ENCODE measurements at places on chromosomes 4 and X.

GRCh38 chr4:176323511-176324160 is 3.9 kb downstream of the SPCS3 start:
- no peak for DNase-seq

DNA sequence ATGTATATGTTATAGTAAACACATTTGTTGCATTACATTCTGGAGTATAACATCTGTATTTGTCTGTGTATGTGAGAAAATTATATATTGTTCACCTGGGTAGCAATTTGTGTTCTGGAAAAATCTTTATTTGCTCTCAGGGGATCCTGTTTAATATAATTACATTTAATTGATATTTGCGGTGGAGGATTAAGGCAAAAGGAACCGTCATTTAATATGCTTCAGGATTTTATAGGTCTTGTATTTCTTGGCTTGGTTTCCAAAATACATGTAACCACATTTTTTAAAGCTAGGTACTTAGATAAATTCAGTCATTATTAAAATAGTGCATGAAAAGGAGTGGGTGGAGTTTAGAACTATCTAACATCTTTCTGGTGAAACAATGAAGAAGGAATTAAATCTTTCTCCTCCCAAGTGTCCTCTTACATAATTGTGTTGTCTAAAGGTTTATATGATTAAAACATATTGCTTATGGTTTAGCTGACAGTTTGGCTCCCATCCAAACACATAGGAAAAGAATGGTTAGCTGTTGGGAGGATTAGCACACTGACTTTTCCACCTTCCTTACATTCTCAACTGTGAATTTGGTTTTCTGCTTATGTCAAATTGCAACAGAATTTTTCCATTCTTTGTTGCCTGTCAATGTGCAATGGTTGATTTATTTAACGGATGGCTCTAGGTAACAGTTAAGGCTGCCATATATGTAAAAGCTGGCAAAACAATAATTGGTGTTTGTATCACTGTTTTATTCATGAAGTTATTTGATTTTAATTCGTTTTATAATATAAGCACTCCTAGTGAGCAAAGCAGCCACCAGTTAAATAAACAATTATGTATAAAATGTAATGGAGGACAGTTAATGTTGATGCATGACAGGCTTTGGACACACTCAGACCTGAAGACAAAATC is 250.8 kb upstream of the SFRP2 start:
- DNase-seq, result no peak

DNA sequence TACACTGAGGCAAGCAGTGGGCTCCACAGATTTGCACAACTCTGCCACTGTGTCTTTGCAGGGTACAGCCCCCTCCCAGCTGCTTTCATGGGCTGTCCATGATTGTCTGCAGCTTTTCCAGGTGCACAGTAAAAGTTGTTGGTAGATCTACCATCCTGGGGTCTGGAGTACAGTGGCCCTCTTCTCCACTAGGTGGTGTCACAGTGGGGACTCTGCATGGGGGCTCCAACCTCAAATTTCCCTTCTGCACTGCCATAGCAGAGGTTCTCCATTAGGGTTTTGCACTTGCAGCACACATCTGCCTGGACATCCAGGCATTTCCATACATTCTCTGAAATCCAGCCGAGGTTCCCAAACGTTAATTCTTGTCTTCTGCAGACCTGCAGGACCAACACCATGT is 1002.3 kb downstream of the FAM133A start:
- DNase-seq, result no peak

DNA sequence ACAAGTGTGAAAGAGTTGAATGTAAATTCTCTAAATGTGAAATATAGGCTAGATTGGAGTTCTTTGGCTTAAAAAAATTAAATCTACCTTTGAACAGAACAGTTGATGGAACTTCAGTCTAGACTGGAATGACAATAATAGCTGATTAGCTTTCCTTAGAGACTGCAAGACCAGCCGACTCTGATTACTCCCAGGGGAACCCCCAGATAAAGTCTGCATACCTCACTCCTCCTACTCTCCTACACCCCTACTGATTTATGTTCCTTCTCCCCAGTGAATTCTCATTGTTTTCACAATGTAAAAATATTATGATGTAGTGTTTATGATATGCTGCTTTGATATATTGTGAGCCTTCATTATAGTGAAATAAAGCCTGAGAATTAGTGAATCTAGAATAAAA is 241.3 kb downstream of the CFAP299 start:
- no peak for DNase-seq

DNA sequence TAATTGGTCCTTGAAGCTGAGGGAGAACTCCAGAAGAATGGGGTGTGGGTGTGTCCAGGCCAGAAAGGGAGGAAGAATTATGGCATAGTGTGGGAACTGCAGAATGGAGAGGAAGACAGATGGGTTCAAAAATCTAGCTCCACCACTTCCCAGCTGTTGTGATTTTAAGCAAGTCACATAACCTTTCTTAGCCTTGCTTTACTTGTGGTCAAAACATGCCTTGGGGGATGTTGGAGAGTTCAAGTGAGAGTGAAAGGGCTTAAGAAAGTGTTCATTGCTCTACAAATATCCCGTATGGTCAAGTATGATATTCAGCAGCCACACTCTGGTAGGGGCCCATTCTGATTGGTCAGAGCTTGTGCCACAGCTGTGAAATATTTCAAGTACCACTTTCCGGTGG is 15.0 kb upstream of the STARD8 start:
- DNase-seq, result no peak

- DNase-seq, result no peak
These were observed 14.2 kb upstream of the DCAF4L1 start for GRCh38 chr4:41967392-41967791.

DNA sequence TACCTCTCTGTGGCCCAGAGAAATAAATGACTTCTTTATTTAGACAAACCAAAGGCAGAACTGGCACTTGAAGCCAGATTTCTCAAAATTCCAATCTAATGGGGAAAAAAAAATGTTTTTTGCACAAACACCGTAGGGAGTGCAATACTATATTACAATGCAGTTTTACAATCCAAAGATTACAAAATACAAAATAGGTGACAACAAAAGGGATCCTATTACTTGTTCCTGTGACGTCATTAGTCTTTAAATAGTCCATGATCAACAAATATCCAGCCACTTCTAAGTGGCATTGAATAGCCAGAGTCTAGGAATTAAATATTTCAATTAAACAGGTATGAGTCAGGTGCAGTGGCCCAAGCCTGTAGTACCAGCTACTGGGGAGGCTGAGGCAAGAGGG is 3.0 kb upstream of the APBB2 start:
- DNase-seq, result no peak

GRCh38 chr4:6298035-6298434 is 28.4 kb downstream of the WFS1 start:
- no peak for DNase-seq

DNA sequence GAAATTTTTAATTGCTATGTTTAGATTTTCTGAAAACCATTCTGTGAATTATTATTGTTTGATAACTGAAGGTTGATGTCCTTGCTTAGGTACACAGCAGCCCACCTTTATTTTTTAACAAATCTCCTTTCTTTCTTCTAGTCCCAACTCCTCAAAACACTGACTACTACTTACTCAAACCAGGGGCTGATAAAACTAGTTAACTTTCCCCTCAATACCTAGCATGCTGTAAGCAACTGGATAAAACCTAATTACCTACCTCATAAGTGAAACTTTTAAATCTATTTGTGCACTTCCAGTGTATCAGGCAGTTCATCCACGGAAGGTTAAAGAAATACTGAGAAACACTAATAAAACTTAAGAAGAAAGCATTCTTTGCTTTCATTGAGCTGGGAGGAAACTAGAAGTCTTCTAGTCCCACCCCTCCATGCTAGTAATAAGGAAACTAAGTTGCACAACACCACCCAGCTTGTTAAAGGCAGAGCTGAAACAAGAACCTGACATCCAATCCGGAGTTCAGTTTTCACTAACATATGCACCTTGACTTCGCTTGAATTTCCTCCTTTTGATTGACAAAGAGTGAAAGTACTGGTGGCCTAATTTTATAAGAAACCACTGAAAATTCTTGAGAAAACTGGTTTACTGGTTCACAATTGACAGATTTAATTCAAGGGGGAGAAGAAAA is 180.2 kb upstream of the TET2 start:
- DNase-seq, result no peak

DNA sequence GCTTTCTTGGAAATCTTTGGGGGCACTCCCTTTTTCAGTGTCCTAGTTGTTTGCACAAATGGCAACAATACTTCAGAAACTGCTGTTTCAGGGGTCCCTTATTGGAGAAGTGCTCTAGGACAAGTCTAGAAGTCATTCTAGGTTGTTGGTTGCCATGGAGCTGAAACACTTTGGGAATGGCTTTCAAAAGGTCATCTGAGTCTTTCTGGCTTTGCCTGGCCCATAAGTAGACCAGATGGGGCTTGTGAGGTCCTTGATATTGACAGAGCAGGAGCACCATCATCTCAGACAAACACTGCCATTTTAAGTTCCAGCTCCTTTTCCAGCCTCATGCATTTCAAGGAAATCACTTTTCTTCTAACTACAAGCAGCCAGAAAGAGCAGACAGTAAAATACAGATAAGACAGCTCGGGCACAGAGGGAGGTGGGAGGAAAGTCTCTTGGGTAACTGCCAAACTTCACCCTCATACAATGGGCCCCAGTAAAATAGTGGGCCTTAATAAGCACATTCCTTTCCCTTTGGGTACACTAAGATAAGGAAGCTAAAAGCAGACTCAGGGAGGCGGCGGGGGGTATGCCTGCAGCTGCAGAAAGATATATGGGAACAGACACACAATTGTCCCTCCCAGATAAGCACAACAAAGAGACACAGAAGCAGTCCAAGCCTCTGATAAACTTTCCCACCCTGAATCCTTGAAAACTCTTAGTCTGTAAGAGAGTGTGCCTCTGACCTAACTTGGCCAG is 8.5 kb upstream of the NXF3 start:
- DNase-seq, result no peak

DNA sequence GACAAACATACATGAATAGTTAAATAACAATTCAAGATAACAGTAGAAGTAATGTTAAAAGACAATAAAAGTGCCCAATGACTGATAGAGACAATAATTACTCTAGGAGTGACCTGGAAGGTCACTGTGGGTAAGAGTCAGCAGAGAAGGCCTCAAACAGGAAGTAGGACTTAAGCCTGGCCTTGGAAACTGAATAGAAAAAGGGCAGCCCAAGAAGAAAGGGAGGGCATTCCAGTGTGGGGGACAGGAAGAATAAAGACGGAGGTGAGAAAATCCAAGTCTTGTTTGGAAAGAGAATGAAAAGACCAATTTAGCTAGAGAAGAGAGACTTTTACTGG is 6.0 kb downstream of the P2RY4 start:
- DNase-seq, result no peak

GRCh38 chr4:166021617-166022016 is 148.6 kb downstream of the TLL1 start:
- DNase-seq, result no peak

- DNase-seq, result no peak
These were observed 4.4 kb downstream of the FRMPD4 start for GRCh38 chrX:12142661-12143060.

GRCh38 chr4:82988323-82988832 is 22.2 kb downstream of the LIN54 start:
- DNase-seq, result no peak

- DNase-seq, result no peak
These were observed 223.1 kb downstream of the KDR start for GRCh38 chr4:54902271-54902670.
